ENCODE measurements at places on chromosomes 11 and 22. TPM values are rescaled to one million over a fixed set of nuclear protein-coding genes. Genes with fewer than 3 reads are reported as not detected.

DNA sequence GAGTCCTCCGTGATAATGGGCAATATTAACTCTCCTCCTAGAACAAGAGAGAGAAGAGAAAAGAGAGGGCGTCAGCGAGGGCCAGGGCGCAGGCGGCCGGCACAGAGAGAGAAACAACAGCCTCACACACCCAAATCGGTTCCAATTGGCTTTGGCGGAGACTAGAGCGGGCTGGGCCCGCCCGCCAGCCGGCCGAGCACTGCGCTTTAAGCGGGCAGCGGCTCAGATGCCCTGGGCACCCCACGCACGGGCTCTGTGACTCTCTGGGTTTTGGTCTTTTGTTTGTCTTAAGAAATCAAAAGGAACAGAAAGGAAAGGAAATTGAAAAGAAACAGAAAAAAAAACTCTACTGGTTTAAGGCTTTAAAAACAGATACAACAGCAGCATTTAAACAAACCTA, 17.0 kb downstream of the SLC22A12 start:
- no peak overlapping the region for H3K4me3 ChIP-seq
- DNase-seq, result no peak
- no peak overlapping the region for H3K27ac ChIP-seq
- H3K36me3 ChIP-seq, result no peaks in the 10 kb centered on the region
- no peaks in the 10 kb centered on the region for H3K4me1 ChIP-seq

DNA sequence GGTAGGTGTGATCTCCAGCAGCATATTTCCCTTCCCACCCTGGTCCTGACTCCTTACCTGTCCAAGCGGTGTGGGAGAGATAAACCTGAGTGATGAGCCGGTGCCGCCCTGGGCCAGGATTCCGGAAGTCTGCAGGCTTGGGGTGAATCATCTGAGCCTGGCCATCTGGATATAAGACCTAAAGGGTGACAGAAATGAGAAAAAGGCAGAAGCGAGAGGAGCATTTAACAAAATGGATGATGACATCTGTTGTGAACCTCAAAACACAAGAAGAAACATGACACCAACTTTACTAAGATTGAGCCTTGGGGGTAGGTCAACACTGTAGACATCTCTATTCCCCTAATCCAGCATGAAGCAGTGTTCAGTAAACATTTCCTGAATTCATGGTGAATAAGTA, 62.8 kb downstream of the AAMDC start:
- H3K4me1 ChIP-seq, result peaks cover 11% of the 10 kb centered on the region
- H3K27ac ChIP-seq, result no peak overlapping the region
- H3K4me3 ChIP-seq, result no peak overlapping the region
- H3K36me3 ChIP-seq, result peaks cover 4% of the 10 kb centered on the region
- DNase-seq, result no peak

DNA sequence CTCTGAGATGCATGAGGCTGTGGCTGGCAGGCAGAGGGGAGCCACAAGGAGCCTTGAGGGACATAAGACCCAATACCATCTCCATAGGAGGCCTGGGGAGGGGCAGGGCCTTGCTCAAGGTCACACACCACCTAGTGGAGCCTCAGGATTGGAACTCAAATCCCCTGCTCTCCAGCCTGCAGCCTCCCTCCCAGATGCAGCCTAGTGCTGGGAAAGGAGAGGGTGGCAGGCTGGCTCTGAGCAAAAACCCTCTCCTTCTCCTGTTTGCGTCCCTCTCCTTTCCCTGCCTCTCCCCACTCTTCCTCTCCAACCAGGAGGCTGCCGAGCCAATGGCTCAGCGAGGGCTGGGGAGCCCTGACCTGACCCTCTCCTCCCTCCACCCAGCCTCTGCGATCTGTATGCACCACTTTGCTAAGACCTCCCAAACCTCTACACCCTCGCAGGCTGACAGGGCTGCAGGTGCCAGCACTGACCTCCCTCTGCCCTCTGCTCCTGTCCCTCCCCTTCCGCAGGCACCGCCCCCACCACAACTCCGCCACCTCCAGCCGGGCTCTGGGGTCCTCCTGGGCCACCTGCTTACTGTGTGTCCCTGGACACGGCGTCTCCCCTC, 14.7 kb downstream of the IGLL1 start:
- no peaks in the 10 kb centered on the region for H3K4me1 ChIP-seq
- H3K27ac ChIP-seq, result no peak overlapping the region
- H3K36me3 ChIP-seq, result no peaks in the 10 kb centered on the region
- DNase-seq, result no peak
- H3K27me3 ChIP-seq, result peaks cover 5% of the 10 kb centered on the region

DNA sequence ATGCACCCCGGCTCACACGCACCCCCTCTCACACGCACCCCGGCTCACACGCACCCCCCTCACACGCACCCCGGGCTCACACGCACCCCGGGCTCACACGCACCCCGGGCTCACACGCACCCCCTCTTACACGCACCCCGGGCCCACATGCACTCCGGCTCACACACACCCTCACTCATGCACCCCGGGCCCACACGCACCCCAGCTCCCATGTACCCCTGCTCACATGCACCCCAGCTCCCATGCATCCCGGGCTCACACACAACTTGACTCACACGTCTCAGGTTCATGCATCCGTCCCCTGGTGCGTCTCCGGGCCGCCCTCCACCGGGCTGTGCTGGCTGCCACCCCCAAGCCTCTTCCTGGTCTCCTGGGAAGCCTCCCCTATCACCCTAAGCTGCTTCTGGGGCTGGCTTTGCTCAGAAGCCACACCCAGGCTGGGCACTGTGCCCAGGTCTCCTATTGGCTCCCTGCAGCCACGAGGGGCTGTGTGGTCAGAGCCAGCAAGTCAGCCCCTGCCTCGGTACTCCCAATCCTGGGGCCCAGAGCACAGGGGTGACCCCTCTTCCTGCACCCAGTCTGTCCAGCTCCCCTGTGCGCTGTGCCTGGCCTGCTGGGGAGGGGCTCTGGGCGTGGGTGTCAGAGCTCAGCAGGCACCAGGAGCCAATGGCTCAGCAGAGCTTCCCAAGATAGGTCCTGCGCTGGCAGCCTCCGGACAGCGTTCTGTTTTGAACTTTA, 16.9 kb downstream of the TSPAN4 start:
- no peaks in the 10 kb centered on the region for H3K36me3 ChIP-seq
- no peak for DNase-seq
- no peaks in the 10 kb centered on the region for H3K4me1 ChIP-seq

The PANX3 gene
- not detected for total RNA-seq

The UBQLNL gene
- total RNA-seq, result 0.33 TPM

The TRIM49 gene
- total RNA-seq, result not detected

The LMF2 gene
- total RNA-seq, result 54.7 TPM
